T47D (cell line): ENCODE measurements at places on chromosomes 11 and 22.
A peak's percentile ranks its signal among the peaks of the same experiment; 100 is the strongest.

GRCh38 chr11:65617990-65618751, 2.6 kb downstream of the PCNX3 start:
- DNase-seq = no peak

GRCh38 chr22:46086577-46087335, 63.6 kb upstream of the PPARA start:
- DNase-seq = no peak

GRCh38 chr11:121711236-121711635, 258.5 kb upstream of the SORL1-AS1 start:
- no peak for DNase-seq

GRCh38 chr11:103811870-103812455, 224.5 kb upstream of the DDI1 start:
- DNase-seq = no peak

- peak; percentile 56 for DNase-seq
Measured at GRCh38 chr22:36445158-36445668, 36.2 kb downstream of the TXN2 start.

DNA sequence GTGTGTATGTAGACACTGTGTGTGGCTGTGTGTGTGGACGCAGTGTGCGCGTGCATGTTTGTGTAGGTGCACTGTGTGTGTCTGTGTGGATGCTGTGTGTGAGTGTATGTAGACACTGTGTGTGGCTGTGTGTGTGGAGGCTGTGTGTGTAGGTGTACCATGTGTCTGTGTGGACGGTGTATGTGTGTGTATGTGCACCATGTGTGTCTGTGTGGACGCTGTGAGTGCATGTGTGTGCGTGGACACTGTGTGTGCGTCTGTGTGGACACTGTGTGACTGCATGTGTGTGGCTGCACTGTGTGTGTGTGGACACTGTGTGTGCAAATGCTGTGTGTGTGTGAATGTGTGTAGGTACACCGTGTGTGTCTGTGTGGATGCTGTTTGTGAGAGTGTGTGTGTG, 10.3 kb downstream of the TRPM5 start:
- DNase-seq = no peak

- no peak for DNase-seq
Measured at GRCh38 chr11:133406489-133406888, 125.8 kb downstream of the OPCML start.

DNA sequence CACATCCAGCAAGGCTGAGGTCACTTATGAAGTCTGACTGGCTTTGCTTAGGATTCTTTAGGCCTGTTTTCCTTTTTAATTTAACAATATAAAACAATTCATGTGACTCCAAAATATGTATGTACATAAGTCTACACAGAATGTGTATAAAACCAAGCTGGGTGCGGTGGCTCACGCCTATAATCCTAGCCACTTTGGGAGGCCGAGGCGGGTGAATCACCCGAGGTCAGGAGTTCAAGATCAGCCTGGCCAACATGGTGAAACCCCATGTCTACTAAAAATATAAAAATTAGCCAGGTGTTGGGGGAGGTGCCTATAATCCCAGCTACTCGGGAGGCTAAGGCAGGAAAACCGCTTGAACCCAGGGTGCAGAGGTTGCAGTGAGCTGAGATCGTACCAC, 83.1 kb downstream of the SHANK2 start:
- no peak for DNase-seq

DNA sequence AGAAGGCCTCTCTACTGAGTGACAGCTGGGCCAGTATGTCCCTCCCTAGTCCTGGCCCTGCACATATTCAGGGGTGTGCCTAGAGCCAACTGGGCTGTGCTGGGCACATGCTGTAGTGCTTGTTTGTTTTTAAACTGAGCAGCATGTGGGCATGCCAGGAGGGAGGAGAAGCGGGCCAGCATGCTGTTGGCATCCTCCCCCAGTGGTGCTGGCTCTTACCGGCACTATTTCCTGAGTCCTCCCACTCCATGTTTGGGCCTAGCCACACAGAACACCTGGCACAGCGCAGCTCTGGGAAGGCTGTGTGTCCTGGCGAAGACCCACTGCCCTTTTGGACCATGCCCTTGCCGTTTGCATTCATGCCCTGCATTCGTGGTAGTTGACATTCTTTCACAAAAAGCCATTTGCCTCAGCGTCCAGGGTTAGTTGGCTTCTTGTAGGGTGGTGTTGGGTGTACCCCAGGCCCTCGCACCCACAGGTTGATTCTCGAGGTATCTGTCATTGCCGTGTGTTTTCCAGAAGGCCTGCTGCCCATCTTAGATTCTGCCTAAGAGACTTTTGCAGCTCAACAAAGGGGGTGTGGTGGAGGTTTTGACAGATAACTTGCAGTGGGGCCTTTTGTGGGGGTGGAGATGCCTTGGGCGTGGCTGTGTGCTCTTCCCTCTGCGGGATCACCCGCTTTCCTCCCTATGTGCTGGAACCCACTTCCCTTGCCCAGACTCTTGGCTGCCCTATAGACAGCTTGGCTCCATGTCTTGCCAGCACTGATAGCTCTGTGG, 13.6 kb downstream of the DGCR8 start:
- no peak for DNase-seq

GRCh38 chr22:50526108-50526833, 873 bp upstream of the SCO2 start:
- peak; percentile 58 for DNase-seq

- DNase-seq = no peak
Measured at GRCh38 chr11:69008737-69009440, 4.2 kb downstream of the MRGPRF start.

GRCh38 chr11:64793271-64794160, 9.5 kb downstream of the MAP4K2 start:
- DNase-seq = no peak

DNA sequence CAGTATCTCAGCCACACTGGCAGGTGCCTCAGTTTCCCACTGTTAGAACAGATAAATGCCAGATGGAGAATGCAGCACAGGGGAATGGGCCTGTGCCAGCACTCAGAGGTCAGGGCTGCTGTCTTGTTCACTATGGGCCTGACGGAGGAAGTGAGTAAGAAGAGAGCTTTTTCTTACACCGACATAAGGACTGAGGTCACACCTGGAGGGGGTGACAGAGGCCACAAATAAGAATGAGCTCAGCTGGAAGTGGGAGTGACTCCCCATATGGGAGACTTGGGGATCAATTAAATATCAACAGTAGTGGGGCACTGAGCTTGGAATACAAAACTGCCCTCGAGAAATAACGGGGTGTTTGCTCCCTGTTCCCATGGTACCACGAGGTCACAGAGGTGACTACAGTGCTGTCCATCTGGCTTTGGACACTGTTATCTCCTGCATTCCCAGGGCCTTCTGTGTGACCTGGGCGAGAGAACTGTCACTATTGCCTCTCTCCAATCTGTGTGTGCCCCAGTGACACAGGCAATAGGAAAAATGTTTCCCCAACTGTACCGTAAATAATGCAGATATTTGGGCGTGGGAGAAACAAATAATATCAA, 94.1 kb upstream of the NNMT start:
- DNase-seq = no peak

DNA sequence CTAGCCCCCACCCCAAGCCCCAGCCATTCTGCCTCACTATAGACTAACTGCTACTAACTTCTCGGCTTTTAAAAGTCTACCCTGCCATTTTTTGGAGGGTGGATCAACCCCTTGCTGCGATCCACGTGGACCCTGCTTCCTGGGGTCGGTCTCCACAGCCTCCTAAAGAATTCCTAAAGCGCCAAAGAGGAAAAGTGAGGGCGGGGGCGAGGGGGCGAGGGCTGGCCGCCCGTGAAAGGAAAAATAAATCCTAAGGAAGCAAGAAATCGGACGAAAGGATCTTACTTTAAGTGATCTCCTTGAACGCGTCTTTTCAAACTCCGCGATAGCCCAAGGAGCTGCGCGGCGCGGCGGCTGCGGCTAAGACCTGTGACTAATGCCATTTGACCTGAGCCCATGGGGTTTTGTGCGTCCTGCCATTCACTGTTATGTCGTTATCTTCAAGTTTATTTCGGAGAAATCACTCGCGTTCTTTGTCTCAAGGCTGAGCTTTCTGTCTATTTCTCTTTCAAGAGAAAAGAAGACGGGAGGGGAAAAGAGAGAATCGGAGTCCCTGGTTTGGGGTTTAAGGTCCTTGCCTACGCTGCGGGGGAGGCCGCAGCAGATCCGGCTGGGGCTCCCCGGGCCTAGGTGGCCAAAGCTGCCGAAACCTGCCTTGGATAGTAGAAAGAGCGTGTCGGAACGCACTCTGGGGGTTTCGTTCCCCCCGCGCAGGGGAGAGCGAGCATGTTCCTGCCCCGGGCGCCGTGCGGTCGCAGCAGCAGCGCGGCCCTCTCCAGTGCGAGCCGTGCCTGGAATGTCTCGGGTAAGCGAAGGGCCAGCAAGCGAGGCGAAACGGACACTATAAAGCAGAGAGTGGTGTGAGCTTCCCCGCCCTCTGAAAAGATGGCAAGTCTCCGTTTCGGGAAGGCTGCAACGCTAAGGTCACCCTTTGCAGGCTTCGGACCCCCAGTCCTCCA, 2.8 kb upstream of the DBX1 start:
- peak; percentile 20 for DNase-seq

GRCh38 chr11:15163136-15163535, 48.4 kb downstream of the INSC start:
- DNase-seq = no peak

DNA sequence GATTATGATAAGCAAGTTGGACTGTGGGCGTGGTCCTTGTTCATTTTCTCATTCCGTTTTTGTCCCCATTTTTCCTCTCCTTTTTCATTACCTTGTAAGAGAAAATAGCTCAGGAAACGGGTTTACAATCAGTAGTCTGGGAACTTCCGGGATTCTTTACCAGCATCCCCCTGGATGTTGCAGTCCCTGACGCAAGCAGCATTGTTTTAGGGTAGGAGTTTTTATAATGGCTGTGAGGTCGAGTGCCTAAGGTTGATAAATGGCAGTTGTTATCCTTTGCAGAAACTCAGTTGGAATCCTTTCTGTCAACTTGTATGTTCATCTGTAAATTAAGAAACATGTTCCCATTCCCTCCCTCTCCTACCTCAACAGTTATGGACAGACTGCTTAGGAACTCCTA, 68.3 kb downstream of the ARHGEF12 start:
- DNase-seq = no peak

GRCh38 chr11:59158206-59159068, 13.5 kb upstream of the DTX4 start:
- peak; percentile 85 for DNase-seq

GRCh38 chr11:8259306-8259959, 4.2 kb downstream of the LMO1 start:
- no peak for DNase-seq

DNA sequence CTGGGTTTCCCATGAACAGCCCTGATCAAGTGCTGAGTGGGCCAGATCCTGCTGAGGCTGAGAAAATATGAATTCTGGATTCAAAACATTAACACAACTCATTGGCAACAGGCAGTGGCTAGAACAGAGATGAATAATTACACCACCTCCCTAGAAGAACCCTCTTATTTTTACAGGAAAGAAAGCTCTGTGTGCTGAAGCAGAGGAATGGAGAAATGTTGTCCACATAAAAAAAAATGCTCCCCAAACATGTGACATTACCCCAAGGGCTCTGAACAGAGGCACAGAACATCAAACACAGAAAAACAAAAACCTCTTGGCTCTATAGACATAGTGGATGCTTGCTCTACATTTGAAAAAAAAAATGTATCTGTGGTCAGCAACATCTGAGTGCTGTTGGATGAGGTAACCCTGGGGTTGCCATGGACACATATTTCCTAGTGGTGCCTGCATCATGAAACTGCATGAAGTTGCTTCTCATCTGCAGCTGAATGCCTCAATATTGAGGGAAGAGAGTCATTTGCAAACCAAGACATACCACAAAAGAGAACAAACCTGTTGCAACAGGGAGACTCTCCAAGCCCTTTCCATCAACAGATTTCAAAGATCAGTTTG, 98.8 kb downstream of the SNX19 start:
- no peak for DNase-seq

DNA sequence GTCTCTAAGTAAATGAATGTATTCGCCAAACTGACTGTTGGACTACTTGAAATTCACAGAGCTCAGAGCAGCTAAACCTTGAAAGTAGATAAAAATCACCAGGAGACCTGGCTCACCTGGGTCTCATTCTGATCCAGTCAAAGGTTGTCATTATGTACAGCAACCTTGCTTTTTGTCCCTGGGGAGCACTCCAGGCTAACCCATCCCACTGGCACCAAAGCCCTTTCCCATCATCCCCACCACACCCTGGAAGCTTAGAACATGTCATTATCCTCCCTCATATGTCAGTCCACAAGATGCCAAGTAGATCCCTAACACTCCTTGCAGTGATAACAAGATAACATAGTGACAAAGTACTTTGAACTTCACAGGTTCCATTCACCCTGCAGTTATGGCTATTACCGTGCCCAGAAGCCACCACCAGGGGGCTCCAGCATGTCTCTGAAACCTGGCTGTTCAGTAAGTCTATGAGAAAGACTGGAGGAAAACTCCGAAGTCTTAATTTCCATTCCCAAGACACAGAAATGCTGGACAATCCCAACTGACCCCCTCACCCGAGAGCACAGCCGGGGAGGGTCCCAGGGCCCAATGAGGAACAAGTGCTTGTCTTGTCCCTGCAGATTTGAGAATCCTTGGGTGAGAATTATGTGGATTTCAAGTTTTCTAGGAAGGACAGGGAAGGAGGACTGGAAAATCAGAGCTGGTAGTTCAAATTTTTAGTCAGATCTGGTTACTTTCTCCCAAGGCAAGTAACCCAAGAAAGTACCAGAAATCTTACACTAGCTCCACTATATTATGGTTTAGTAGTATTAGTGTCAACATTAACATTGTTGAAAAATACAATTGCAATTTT, 43.0 kb upstream of the USP47 start:
- peak; percentile 74 for DNase-seq

DNA sequence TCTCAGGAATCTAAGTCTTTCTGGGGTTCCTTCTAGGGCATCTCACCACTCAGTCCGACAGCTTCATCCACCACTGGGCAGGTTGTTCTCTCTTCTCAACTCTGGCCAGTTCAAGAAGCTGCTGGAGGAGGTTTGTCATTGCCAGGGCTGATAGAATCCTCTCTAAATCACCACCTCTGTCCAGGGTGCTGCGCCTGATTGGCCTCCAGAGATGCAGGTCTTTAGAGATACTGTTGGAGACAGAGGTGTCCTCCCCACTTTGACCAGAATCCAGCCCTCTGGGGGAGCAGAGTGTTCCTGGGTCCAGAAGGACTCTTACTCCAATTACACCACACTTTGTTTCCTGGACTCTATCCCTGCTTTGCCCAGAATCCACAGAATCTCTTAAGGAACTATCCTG, 90.2 kb downstream of the NELL1 start:
- DNase-seq = no peak

GRCh38 chr11:121650351-121651256, 197.8 kb upstream of the SORL1-AS1 start:
- no peak for DNase-seq
